ENCODE measurements at places on chromosomes 1 and 21.

- DNase-seq = no peak
Observed at GRCh38 chr1:245356891-245357585, 202.3 kb downstream of the KIF26B start.

DNA sequence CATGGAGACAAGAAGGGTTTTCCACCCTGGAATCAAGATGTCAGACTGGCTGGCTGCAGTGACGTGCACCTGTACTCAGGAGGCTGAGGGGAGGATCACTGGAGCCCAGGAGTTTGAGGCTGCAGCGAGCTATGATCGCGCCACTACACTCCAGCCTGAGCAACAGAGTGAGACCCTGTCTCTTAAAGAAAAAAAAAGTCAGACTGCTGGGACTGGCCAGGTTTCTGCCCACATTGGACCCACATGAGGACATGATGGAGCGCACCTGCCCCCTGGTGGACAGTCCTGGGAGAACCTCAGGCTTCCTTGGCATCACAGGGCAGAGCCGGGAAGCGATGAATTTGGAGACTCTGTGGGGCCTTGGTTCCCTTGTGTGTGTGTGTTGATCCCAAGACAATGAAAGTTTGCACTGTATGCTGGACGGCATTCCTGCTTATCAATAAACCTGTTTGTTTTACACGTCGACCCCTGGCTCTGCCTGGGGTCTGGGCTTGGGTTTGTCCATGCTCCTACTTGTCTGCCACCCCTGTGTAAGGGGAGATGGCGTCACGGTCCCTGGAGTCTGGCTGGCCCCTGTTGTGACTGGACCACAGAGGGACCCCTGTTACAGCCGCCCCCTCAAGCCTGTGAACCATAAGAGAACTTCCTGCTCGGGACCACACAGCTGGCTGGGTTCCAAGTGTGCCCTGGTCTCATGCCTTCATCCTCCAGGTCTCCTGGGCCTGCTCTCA lies 20.9 kb upstream of the VPS13D start:
- peak; percentile 72 for DNase-seq

DNA sequence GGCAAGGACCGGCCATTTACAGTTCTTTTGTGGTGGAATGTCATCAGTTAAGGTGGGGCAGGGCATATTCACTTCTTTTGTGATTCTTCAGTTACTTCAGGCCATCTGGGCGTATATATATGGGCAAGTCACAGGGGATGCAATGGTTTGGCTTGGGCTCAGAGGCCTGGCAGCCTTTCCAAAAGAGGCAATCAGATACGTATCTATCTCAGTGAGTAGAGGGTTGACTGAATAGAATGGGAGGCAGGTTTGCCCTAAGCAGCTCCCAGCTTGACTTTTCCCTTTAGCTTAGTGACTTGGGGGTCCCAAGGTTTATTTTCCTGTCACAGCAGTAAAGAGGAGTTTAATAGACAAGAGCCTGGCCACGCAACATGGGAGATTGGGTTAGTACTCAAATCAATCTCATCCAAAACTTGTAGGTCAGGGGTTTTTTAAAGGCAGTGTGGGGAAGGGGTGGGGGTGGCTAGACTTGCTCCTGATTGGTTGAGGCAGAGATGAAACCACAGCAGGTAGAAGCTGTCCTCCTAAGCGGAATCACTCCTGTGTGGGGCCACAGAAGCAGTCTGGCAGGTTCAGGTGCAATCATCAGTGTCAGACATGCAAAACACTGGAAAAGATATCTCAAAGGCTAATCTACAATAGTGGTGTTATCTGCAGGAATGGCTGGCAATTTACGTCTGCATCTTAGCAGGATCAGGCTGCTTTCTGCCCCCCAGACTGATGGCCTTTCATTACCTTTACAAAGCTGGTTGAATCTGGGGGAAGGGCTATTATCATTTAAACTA lies 112.9 kb downstream of the TLR5 start:
- DNase-seq = no peak

DNA sequence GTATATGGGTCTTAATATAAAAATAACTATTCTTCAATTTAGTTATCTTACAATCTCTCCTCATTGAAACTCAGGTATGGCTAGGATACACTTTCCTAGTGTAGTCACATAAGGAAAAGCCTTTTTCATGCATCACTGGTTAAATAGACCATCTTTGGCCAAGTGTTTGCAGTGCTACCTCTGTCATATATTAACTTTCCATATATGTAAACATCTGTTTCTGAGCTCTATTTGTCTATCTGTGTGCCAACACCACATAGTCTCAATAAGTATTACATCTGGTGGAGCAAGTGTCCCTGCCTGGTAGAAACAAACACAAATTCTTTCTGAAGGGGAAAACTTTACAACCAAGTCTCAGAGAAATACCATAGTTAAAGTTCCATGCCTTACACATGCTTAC lies 134.6 kb downstream of the TSEN15 start:
- no peak for DNase-seq

DNA sequence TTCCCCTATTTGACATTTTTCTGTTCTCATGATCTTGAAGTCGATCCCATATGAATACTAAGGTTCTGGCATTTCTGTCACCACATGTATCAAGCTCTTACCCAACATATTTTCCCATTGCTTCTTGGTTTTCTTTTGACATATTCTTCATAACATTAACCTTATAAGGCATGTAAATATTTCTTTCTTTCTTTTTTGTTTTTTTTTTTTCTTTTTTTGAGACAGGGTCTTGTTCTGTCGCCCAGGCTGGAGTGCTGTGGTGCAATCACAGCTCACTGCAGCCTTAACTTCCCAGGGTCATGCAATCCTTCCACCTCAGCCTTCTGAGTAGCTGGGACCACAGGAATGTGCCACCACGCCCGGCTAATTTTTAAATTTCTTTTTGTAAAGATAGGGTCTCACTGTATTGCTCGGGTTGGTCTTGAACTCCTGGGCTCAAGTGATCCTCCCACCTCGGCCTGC lies 33.1 kb upstream of the ERRFI1 start:
- DNase-seq = no peak

DNA sequence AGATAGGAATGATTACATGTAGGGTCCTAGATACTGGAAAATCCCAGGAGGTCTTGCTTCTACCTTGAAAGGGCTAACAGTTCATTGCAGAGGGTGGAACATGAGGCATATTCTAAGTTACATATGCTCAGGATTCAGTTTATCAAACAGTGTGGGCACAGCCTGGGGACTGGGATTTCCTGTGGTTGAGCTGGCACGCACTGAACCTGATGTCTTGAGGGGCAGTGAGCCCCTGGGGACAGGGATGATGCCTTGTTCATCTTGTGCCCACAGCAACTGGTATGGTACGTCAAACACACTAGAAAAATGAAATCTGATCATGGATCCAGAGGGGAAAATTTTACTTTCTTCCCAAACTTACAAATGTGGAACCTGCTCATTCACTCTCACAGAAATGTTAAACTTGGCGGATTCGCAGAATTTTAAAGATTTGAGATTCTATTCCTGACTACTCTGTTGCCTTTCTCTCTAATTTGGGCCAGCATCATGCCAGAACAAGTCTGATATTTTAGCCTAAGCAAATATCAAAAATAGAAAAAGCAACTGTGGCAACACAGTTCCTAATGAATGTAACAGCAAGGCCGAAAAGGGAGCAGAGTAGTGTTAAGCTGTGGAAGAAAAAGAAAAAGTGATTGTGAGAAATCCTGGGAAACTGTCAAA lies 68.2 kb upstream of the COL24A1 start:
- DNase-seq = no peak

DNA sequence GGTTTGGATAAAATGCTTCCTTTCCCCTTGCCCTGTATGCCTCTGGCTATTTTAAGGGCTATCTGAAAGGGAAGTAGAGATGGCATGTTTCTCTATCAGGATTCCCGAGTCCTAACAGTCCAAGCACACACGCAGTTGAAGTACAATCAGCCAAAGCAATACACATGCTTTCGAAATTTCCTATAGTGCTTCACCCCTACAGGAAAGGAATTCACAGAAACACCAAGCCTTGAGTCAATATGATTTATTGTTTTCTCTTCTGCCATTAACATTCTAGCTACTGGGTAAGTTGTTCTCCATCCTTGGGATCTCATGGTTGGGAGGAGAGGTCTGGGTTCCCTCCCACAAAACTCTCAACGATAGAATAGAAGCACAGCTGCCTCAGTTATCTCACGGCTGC lies 8.7 kb downstream of the ITLN1 start:
- DNase-seq = no peak

GRCh38 chr21:29582855-29583254 lies 284.1 kb downstream of the BACH1 start:
- DNase-seq = no peak

Data from stimulated activated CD8-positive, alpha-beta memory T cell treated with anti-CD3 and anti-CD28 coated beads, Interleukin-7, amount 100 ng/mL, for 1 hour (primary cell).